PC-3 (cell line): ENCODE measurements at places on chromosomes 4 and X. TPM values are rescaled to one million over a fixed set of nuclear protein-coding genes. Genes with fewer than 3 reads are reported as not detected.

CPZ gene
- 21.7 and 27.9 TPM in 2 replicates for total RNA-seq

GRCh38 chr4:23884741-23885140 lies 5.1 kb downstream of the PPARGC1A start:
- no peak for DNase-seq

DNA sequence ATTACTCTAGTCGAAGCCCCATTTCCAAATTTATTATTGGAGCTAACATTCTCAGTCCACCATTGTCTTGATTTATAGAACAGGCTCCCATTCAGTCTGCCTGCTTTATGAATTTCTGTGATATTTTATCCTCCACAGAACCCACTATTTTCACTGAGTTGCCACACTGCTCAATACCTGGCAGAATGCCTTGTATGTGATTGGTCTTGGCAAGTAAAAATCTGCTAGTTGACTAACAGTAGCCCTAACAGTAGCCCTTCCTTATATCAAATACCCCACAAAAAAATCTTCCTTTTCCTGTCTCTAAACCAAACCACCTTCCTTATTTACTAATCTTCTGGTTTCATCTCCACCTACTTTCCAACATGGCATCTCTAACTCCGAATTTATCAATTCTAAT lies 82.6 kb downstream of the CHM start:
- no peak for DNase-seq

DNA sequence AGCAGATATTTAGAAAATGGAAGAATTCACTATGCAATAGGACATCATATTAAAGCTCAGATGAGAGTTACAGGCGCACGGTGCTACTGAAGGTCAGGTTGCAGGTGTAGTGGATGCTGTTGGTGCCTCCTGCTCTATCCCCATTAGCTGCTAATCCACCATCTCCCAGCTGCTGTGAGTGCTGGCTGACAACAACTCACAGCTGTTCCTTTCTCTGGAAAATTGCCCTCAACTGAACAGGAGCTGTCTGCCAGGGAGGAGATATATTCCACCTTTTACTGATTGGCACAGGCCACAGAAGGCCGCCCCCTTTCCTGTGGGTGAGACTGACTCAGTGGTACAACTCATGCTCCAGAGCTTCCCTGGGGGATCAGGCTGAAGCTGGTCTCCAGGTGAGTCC lies 48.7 kb downstream of the UCHL1 start:
- no peak for DNase-seq

- DNase-seq: no peak
These were observed 605.2 kb downstream of the KLHL13 start for GRCh38 chrX:117511379-117511778.
